Activated naive CD4-positive, alpha-beta T cell treated with anti-CD3 and anti-CD28 coated beads for 36 hours (primary cell): ENCODE measurements at places on chromosomes 13 and 19. TPM values are rescaled to one million over a fixed set of nuclear protein-coding genes. Genes with fewer than 3 reads are reported as not detected.

DNA sequence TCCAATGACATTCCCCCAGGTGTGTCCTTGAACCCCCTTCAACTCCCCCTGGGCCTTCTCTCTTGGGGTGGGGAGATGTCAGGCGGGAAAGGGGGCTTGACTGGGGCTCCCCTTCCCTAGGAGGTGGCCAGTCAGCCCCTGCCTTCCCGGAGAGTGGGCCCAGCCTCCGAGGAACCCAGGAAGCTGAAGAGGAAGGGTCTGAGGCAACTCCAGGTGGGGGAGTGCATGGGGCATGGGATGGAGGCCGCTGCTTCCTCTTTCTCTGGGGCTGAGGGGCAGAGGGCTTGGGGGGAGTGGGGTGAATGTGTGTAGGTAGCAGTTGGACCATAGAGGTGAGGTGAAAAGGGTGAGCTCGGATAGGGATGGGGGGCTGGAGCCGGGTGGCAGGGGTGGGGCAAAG is 2.7 kb upstream of the INAFM1 start:
- no peak for DNase-seq
- peaks cover 20% of the 10 kb centered on the region for H3K4me1 ChIP-seq
- H3K27ac ChIP-seq, result no peak overlapping the region
- H3K27me3 ChIP-seq, result no peaks in the 10 kb centered on the region
- H3K36me3 ChIP-seq, result peaks cover 21% of the 10 kb centered on the region
- H3K4me3 ChIP-seq, result no peak overlapping the region

The ZNF578 gene
- 0.32 TPM for total RNA-seq

DNA sequence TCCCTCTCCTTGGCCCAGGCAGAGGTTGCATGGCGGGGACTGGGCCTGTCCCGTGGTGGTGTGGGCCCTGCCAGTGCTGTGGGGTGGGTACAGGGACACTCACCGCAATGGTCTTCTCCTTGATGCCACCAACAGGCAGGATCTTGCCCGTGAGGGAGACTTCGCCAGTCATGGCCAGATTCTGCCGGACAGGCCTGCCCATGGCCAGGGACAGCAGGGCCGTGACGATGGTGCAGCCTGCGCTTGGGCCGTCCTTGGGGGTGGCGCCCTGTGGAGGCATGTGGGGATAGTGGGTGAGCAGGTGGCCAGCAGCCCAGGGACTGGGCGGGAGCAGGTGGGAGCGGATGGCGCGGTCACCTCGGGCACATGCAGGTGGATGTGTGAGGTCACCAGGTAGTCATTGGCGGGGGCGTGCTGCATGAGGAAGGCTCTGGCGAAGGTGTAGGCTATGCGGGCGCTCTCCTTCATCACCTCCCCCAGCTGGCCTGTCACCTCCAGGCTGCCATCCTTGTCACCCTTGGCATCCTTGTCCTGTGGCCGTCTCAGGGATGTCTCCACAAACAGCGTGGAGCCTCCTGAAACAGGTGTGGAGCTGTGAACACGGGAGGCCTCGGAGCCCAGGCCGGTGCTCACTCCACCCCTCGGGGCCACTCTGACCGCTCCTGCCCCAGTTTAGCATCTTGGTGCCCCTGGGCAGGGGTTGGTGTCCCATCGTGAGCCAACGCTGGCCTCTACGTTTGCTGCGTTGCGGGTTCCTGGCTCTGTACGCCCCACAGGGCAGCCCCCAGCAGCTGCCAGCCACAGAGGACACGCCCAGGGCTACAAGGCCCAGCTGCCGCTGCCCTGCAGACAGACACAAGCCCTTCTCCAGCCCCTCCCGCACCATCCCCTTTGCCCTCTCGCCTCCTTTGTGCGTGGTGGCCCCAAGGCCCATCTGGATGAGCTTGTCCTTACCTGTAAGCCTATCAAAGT is 3.4 kb downstream of the RPL36 start:
- H3K4me1 ChIP-seq, result peaks cover 17% of the 10 kb centered on the region
- H3K27ac ChIP-seq, result peak overlapping the region; percentile 96
- no peaks in the 10 kb centered on the region for H3K27me3 ChIP-seq

DNA sequence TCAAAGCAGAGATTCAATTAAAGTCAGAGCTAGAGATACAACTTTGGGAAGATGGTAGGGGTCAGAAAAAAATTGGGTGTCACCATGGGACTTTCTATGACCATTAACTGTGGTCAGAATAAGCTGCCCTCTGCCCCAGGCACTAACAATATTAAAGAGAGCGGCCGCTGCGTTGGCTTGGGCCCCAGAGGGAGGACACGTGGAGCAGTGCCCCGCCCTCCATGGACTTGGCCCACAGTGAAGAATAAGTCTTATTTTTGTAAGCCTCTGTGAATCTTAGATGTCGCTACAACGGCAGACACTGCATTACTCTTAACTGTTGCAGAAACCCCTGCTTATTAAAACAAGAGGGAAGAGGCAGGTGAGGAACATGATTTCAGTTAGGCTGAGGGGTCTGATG is 172.7 kb downstream of the UQCRFS1 start:
- H3K36me3 ChIP-seq, result no peaks in the 10 kb centered on the region
- H3K27ac ChIP-seq, result no peak overlapping the region
- H3K27me3 ChIP-seq, result no peaks in the 10 kb centered on the region
- no peak for DNase-seq
- no peak overlapping the region for H3K4me3 ChIP-seq

The FFAR2 gene
- not detected for total RNA-seq

The OR7A5 gene
- total RNA-seq, result not detected

The CDC16 gene
- 69.5 TPM for total RNA-seq
